Left lobe of liver (tissue), 2 donors: ENCODE measurements at places on chromosomes 6 and 20.

DNA sequence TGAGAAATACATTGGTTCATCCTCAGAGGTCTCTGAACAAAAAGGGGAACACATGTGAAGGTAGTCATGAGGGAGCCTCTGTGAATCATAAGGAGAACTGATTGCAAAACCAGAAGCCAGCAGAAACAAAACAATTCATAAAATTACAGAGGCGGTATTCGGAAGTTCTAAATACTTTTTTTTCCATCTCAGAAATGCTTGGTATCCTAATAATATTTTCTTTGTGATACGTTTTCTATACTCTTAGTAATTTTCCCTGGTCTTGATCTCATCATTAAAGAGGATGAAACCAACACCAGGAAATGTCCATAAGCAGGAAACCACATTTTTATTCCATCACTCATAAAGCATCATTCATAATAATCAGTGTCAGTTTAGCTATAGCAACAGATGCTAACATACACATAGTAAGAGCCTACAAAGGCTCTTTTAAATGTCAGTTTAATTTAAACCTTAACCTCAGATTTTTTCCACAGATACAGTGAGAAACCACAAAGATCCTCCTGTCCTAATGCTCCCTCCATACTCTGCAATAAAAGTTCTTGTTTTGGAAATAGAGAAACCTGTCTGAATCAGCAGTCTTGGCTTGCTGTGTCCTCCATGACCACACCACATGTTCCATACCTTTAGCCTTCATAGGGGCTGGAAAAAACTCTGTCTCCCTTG lies 29.2 kb downstream of the SGK1 start:
- no peak for DNase-seq

GRCh38 chr20:15656124-15656523 lies 917.1 kb downstream of the KIF16B start:
- no peak for DNase-seq

DNA sequence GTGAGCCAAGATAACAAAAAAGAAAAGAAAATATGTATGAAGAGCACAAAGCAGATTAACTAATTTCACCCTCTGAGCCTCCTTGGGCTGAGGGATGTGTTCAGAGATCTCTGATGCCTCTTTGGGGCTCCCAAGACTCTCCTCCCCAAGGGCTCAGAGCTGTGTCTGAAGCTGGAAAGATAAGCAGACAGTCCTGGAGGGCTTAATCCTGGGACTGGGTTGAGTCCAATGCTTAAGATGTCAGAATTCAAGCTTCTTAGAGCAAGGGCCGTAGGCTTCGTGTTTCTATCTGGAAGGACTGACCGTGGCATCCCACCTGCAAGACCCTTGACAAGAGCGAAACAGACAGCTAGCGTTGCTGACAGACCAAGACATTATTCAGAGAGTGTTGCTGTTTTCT lies 229.0 kb downstream of the ZMYND8 start:
- DNase-seq = no peak

GRCh38 chr6:78883651-78884050 lies 16.3 kb downstream of the IRAK1BP1 start:
- DNase-seq = no peak

- no peak for DNase-seq
Observed at GRCh38 chr6:82144007-82144851, 103.3 kb downstream of the IBTK start.

GRCh38 chr20:15555913-15556312 lies 1017.3 kb downstream of the KIF16B start:
- no peak for DNase-seq

GRCh38 chr20:35903843-35904242 lies 50.5 kb downstream of the SCAND1 start:
- DNase-seq = no peak

- DNase-seq = no peak
Observed at GRCh38 chr6:85395746-85396145, 54.1 kb upstream of the NT5E start.

GRCh38 chr6:119122336-119122735 lies 43.9 kb upstream of the FAM184A start:
- no peak for DNase-seq
